NCI-H2081 treated with DMSO at 0.1 percent for 48 hours (cell line): ENCODE measurements at places on chromosomes 2 and 18.

DNA sequence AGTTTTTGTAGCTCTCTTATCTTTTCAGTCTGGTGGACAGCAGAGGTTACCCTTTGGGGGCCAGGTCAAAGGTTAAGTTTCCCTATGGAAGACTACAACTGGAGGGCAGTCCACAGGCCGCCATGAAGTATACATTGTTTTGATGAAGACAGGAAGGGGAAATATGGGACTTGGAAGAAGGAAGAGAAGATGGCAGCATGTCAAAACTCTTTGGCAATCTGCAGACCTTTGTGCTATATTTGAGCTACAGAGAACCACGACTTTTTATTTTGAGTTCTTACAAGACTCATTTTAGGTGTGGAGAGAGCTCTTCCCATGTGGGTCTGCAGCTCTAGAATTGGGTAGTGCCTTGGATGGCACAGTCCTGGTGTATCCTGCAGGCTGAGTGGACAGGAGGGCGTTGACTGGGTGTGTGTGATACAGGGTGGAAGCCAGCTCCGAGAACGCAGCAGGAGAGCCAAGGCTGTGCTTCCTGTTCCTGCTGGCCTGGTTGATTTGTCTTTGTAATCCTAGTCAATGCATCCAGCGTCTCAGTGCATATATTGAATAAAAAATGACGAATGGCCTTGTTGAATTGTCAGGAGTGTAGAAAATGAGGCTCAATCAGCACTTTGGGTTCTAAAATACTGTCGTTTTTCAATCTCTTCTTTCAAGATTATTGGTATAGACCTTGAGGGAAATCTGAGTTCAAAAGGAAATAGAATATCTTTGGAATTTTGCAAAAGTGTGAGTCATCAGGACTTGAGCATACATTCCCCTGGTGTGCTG lies 11.5 kb downstream of the ITGA6 start:
- no peak for DNase-seq

GRCh38 chr2:37457401-37457901 lies 113.0 kb downstream of the QPCT start:
- no peak for DNase-seq

DNA sequence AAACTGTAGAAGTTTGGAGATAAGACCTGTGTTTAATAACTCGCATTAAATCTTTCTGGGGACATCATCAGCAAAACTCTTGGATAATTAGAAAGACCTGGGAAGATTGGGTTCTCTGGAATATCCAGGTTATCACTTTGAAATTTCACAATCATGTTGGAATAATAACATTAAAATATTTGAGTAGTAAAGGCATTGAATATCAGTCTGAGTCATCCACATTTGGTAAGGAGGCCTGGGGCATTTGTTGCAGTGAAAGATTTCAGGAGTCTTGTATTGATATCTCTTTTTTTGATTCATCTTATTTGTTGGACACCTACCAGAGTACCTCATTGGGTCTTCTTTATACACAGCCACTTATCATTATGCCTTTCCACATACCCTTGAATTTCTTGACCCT lies 95.9 kb downstream of the EPB41L5 start:
- DNase-seq = no peak

DNA sequence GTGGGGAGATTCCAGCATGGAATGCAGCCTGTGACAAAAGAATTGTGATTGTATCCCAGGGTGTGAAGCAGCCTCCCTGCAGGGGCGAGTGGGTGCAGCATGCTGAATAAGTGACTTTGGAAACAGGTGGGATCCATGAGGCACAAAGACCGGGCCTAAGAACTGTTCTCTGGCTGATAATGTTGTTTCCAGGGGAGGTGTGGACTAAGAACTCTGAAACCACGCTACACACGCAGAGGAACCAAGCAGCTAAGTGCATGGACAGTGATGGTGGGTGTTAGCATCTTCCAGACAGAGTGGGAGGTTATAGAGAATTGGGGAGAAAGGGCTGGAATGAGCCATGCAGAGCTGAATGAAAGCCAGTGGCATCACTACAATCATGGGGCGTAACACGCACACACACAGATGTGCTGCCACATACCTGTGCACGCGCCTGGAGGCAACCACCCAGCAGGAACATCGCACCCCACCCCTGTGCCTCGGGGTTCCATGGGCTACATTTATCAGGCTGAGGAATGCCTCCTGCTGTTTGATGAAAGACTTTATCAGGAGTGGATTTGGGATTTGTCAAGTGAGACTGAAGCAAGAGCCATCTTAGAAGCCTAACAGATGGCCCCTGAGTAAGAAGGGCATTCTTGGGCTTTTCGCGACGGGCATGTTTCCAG lies 424.5 kb upstream of the SALL3 start:
- no peak for DNase-seq

DNA sequence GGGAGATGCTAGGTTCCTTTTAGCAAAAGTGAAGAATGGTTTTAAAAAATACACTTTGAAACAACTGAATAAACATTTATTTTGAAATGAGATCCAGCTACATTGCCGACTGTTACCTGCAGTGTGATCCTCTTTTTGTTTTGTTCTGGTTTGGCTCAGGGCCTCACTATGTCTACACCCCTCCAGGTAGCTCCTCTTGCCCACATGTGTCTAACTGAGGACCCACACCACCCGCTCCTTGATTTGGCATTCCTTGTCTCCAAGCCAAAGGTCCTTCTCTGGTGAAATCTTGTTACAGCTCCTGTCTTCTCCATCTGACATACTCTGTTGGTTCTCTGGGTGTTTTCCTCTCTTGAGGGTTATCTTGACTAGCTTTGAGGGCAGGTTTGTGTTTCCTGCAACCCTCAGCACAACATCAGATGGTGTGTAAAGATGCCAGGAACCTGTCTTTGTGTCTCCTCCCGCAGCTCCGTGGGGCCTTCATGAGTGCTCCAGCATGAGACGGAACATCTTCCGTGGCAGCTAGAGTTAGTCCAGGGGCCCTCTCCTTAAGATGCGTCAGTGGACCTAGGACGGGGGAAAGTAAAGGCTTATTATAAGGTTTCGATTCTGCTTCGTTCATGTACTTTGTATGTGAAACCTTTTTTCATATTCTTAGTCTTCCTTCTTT lies 32.1 kb downstream of the MAP4K4 start:
- DNase-seq = no peak

DNA sequence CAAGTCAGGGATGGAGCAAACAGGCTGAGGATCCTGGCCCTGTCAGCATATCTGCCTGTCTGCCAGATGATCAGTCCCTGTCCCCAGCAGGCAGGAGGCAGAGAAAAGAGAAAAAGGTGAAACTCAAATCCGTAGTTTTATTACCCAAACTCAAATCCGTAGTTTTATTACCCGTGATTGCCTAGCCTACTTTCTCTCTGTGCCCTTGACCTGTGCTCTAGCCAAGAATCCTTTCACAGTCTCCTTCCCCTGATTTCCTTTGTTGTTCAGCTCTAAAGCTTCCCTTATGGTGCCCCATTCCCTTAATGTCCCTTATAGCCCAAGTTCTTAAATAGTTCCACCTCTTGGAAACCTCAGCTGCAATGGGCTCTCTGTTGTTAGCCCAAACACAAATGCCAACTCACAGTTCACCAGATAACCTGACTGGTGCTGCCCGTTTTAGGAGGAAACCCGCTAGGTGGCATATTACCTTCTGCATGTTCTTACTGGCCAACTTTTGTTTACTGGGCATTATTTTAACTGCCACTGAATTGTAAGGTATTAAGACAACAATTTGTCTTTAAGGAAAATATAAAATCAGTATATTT lies 125.7 kb upstream of the FZD5 start:
- DNase-seq = no peak

DNA sequence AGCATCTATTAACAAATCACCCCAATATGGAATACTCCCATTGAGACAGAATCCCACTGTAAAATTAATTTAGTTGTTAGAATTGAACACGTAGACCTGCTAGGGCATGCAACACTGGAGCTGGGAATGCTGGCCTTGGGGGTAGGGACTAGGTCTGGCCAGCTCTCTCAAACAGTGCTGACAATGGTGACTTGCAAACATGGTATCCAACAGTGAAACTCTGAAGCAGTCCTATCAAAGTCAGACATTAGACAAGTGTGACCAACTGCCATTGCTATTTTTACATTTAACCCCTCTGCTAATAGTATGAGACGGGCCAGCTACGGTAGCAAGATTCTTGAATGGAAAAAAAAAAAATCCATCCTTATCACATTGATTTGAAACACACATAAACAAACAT lies 7.2 kb downstream of the E2F6 start:
- DNase-seq = no peak
